ENCODE measurements at places on chromosomes 16 and 17. TPM values are rescaled to one million over a fixed set of nuclear protein-coding genes. Genes with fewer than 3 reads are reported as not detected.

The PRRT2 gene
- 0.85 TPM for total RNA-seq

The PPL gene
- total RNA-seq = not detected

- H3K27ac ChIP-seq = no peak overlapping the region
- H3K36me3 ChIP-seq = peaks cover 2% of the 10 kb centered on the region
- no peak overlapping the region for H3K4me3 ChIP-seq
- H3K4me1 ChIP-seq = peaks cover 50% of the 10 kb centered on the region
Observed at GRCh38 chr17:18041776-18042175, 2.6 kb downstream of the GID4 start.

- peaks cover 14% of the 10 kb centered on the region for H3K4me1 ChIP-seq
- peaks cover 10% of the 10 kb centered on the region for H3K36me3 ChIP-seq
- no peak for DNase-seq
- no peak overlapping the region for H3K4me3 ChIP-seq
Observed at GRCh38 chr16:56370185-56370874, 55.0 kb downstream of the AMFR start.

DNA sequence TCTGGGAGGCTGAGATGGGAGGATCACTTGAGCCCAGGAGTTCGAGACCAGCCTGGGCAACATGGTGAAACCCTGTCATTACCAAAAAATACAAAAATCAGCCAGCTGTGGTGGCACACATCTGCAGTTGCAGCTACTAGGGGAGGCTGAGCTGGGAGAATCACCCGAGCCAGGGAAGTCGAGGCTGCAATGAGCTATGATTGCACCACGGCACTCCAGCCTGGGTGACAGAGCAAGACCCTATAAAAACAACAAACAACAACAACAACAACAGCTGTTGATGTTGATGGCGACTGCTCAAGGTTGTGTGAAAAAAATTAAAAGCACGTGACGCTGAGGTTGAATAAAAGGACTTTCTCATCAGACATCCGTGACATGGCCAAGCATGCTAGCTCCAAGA, 40.8 kb upstream of the CIBAR2 start:
- H3K4me3 ChIP-seq = no peak overlapping the region
- no peak overlapping the region for H3K27ac ChIP-seq
- DNase-seq = no peak
- H3K36me3 ChIP-seq = no peaks in the 10 kb centered on the region

GRCh38 chr17:58507123-58507634, 7.3 kb downstream of the MTMR4 start:
- H3K27me3 ChIP-seq = no peaks in the 10 kb centered on the region
- H3K4me1 ChIP-seq = peaks cover 17% of the 10 kb centered on the region
- no peak overlapping the region for H3K27ac ChIP-seq
- H3K4me3 ChIP-seq = no peak overlapping the region
- peaks cover 53% of the 10 kb centered on the region for H3K36me3 ChIP-seq

All from activated CD8-positive, alpha-beta memory T cell treated with anti-CD3 and anti-CD28 coated beads, Interleukin-2, amount 10 ng/mL, durations not matched to agents 7 days and 5 days (primary cell).